ENCODE measurements at places on chromosomes 11 and 22.

- DNase-seq, result no peak
These were observed 11.1 kb upstream of the PHLDA2 start for GRCh38 chr11:2940147-2940920.

- DNase-seq, result no peak
These were observed 20.1 kb downstream of the ADA2 start for GRCh38 chr22:17199003-17199731.

- DNase-seq, result no peak
These were observed 409.2 kb upstream of the LRRC4C start for GRCh38 chr11:41868606-41869005.

- DNase-seq, result no peak
These were observed 561.9 kb upstream of the ANO5 start for GRCh38 chr11:21630934-21631478.

GRCh38 chr11:19864141-19865140 is 151.8 kb downstream of the NAV2 start:
- DNase-seq, result no peak
